Trophoblast cell (in vitro differentiated cells and primary cell): ENCODE measurements at places on chromosomes 4 and X.

- peaks cover 9% of the 10 kb centered on the region for H3K4me1 ChIP-seq
- H3K27ac ChIP-seq = no peak overlapping the region
- no peak for DNase-seq
- no peak overlapping the region for H3K4me3 ChIP-seq
- no peaks in the 10 kb centered on the region for H3K27me3 ChIP-seq
- H3K36me3 ChIP-seq = peaks cover 81% of the 10 kb centered on the region
Measured at GRCh38 chr4:7767966-7768365, 171.7 kb downstream of the AFAP1 start.

DNA sequence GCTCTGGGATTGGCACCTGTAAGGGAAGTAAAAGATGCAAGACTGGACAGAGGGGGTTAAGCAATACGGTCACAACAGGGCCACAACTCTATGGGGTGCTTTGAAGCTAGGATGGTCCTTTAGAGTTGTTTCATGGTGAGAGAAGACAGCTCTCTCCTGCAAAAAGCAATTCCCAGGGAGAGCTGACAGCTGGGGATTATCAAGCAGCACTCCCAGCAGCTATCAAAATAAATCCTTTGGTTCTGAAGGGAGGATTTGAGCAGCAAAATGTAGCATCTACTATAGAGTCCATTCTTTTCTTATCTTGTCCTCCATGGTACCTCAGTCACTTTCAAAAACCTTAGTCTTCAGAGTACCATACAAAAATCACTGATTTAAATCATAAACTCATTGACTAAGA lies 35.1 kb upstream of the AP1AR start:
- H3K4me1 ChIP-seq = no peaks in the 10 kb centered on the region
- no peak for DNase-seq
- no peak overlapping the region for H3K27ac ChIP-seq
- H3K36me3 ChIP-seq = no peaks in the 10 kb centered on the region
- no peaks in the 10 kb centered on the region for H3K27me3 ChIP-seq

GRCh38 chrX:79330022-79330421 lies 37.1 kb downstream of the ITM2A start:
- H3K4me3 ChIP-seq = no peak overlapping the region
- DNase-seq = no peak
- H3K27ac ChIP-seq = no peak overlapping the region
- no peaks in the 10 kb centered on the region for H3K27me3 ChIP-seq
- H3K4me1 ChIP-seq = no peaks in the 10 kb centered on the region

DNA sequence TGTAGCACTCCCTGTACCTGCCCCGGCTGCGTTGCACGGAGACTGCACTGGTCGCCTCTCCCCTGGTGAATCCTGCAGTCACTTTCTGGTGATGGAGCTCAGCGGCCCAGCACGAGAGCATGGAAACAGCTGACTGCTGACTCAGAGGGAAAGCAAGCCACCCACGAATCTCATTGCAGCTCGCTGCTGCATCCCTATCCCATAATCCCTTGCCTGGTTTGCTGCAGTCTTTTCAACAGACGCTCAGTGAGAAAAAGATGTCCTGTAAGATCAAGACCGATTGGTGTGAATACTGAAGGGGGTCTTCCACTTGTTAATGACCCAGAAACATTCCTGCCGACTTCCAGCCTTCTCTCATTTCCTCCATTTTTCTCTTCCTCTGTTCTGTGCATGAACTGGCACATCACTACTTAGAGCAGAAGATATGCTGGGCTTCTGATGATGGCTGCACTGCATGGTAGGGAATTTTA lies 52.9 kb downstream of the TRIM2 start:
- H3K4me3 ChIP-seq = no peak overlapping the region
- DNase-seq = peak; percentile 36
- no peaks in the 10 kb centered on the region for H3K36me3 ChIP-seq
- no peak overlapping the region for H3K27ac ChIP-seq

GRCh38 chr4:16733509-16733908 lies 164.9 kb downstream of the LDB2 start:
- no peaks in the 10 kb centered on the region for H3K4me1 ChIP-seq
- H3K27me3 ChIP-seq = no peaks in the 10 kb centered on the region
- H3K36me3 ChIP-seq = no peaks in the 10 kb centered on the region
- no peak for DNase-seq

DNA sequence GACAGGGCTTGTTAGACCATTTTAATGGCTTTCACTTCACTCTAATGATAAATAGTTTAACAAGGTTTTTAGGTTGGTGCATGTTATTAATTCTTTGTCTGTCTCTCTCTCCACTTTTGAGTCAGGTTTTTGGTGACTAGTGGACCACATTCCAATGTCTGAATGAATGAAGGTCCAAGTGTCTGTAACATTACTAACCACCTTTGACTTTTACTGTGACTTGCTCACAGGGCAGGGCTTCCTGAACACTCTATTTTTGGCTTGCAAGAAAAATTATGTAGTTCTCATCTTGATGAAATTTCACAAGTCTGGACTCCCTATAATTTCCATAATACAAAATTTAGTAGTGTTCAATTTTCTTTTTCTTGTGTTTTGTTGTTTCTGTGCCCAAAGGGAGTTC lies 78.9 kb upstream of the BMPR1B start:
- no peaks in the 10 kb centered on the region for H3K36me3 ChIP-seq
- no peak overlapping the region for H3K4me3 ChIP-seq
- H3K27me3 ChIP-seq = no peaks in the 10 kb centered on the region

DNA sequence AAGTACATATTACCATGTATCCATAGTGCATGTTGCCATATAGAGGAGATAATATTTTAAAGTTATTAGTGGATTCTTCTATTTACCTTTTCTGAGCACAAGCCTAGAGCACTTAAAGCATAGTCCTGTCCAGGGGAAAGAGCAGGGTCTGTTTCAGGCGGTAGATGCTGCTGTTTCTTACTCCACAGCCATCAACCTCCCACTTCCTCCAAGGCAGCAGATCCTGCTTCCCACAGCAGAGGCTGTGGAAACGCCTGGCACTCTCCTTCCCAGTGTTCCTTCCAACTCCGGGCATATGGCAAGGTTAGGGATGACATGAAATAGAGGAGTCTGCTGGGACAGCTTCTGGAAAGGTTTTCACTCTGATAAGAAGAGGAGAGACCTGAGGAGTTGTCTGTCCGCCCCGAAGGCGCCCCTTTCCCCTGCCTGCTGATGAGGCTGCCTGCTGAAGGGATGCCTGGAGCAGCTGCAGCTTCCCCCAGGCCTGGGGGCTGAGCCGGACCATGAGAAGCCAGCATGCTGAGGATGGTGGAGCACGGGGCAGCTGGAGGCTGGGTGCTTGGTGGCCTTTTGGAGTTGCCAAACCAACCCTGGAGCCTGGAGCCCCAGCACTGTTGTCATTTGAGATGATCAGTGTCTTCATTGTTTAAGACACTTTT lies 43.9 kb upstream of the SLC25A4 start:
- no peaks in the 10 kb centered on the region for H3K36me3 ChIP-seq
- no peaks in the 10 kb centered on the region for H3K27me3 ChIP-seq
- H3K27ac ChIP-seq = no peak overlapping the region
- no peak overlapping the region for H3K4me3 ChIP-seq
